A549 treated with DMSO at 1 μM for 4 hours (cell line): ENCODE measurements at places on chromosomes 11 and 22. TPM values are rescaled to one million over a fixed set of nuclear protein-coding genes. Genes with fewer than 3 reads are reported as not detected.

The APOA1 gene
- total RNA-seq = 0.10 to 0.39 TPM (median 0.12 TPM) in 3 of 5 replicates, not detected in the others

The CD248 gene
- not detected in 5 replicates for total RNA-seq

The NAT10 gene
- 50.0 to 60.2 TPM (median 56.9 TPM) in 5 replicates for total RNA-seq

The IGF2 gene
- 1.4 to 2.3 TPM (median 1.9 TPM) in 5 replicates for total RNA-seq

The GAB4 gene
- total RNA-seq = not detected in 5 replicates

The IL18BP gene
- total RNA-seq = 3.8 to 5.8 TPM (median 5.1 TPM) in 5 replicates

The DDI1 gene
- not detected in 5 replicates for total RNA-seq

The OR5M3 gene
- total RNA-seq = not detected in 5 replicates

The C11orf21 gene
- not detected in 5 replicates for total RNA-seq

The PKDREJ gene
- not detected in 5 replicates for total RNA-seq

The IL10RA gene
- total RNA-seq = 0.07 to 0.34 TPM (median 0.18 TPM) in 4 of 5 replicates, not detected in the other

The SCARF2 gene
- 0.54 to 1.1 TPM (median 0.92 TPM) in 5 replicates for total RNA-seq

The ZP1 gene
- 0.09 to 0.58 TPM (median 0.16 TPM) in 5 replicates for total RNA-seq
